WTC11 (cell line): ENCODE measurements at places on chromosomes 2 and 18.
A peak's percentile ranks its signal among the peaks of the same experiment; 100 is the strongest.

DNA sequence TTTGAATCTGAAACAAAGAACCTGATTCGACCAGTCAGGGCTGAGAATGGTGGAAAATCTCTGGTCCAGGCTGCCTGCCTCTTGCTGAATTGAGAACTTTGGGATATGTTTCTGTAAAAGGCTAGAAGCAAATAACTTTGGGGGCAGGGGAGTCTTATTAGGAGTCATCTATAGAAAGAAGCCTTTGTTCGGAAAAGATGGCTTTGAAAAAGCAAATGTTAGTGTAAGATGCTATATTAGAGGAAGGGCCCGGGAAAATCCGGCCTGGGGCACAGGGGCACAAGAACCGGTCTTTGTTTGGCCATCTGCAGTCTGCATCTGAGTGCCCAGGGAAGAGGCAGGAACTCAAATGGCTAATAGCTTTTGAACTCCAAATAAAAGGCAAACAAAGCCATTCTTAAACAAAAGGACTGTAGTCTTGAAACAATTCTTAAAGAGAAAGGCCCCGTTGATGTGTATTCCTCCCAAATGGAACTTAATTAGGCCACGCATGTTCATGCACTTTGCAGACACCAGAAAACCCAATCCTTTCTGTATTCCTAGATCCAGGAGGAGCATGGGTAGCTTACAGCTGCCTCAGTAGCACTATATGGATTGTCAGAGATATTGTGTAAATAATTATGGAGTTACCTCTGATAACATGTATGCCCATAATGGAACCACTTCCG is 180.0 kb upstream of the ARL4C start:
- H3K4me3 ChIP-seq: no peak overlapping the region
- H3K36me3 ChIP-seq: peaks cover 22% of the 10 kb centered on the region
- H3K4me1 ChIP-seq: peaks cover 36% of the 10 kb centered on the region

GRCh38 chr2:75632091-75632701 is 14.4 kb upstream of the MRPL19 start:
- H3K4me1 ChIP-seq: peaks cover 9% of the 10 kb centered on the region
- no peaks in the 10 kb centered on the region for H3K27me3 ChIP-seq
- H3K27ac ChIP-seq: no peak overlapping the region

- peak overlapping the region; percentile 96 for H3K27ac ChIP-seq
- no peaks in the 10 kb centered on the region; the same call in none of the 2 replicates for H3K27me3 ChIP-seq
- peaks cover 28% of the 10 kb centered on the region for H3K4me1 ChIP-seq
- H3K4me3 ChIP-seq: no peak overlapping the region
- H3K36me3 ChIP-seq: peaks cover 66% of the 10 kb centered on the region
- peak; percentile 65 for DNase-seq
Observed at GRCh38 chr2:108403494-108403893, 25.7 kb downstream of the SULT1C4 start.

- no peaks in the 10 kb centered on the region for H3K27me3 ChIP-seq
- H3K27ac ChIP-seq: no peak overlapping the region
- peaks cover 8% of the 10 kb centered on the region for H3K36me3 ChIP-seq
- H3K4me1 ChIP-seq: peaks cover 19% of the 10 kb centered on the region
- no peak overlapping the region for H3K4me3 ChIP-seq
Observed at GRCh38 chr2:179171371-179171770, 93.3 kb downstream of the SESTD1 start.

GRCh38 chr18:39753178-39753577 is 2187.6 kb upstream of the CELF4 start:
- H3K4me1 ChIP-seq: no peaks in the 10 kb centered on the region
- no peak overlapping the region for H3K27ac ChIP-seq
- DNase-seq: no peak
- H3K36me3 ChIP-seq: peaks cover 46% of the 10 kb centered on the region
- H3K4me3 ChIP-seq: no peak overlapping the region

DNA sequence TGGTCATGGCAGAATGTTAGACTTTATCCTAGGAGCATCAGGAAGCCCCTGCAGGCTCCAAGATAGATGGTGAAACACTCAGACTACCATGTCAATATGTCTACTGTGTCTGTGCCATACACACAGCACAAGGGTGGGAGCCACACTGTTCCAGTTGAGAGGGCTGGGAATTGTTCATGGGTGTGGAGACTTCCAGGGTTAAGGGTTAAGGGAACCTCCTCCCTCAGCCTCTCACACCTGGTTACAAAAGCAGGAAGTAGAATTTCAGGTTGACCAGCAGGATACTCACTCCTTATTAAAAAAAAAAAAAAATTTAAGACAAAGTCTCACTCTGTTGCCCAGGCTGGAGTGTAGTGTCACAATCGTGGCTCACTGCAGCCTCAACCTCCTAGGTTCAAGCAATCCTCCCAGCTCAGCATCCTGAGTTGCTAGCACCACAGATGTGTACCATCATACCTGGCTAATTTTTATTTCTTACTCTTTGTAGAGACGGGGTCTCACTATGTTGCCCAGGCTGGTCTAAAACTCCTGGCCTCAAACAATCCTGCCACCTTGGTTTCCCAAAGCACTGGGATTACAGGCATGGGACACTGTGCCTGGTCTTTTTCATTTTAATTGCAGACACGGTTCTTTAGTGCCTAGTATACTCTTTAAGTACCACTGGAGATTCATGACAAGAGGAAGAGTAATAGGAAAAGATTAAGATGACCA is 26.0 kb downstream of the SULT1C2 start:
- H3K4me3 ChIP-seq: no peak overlapping the region
- H3K36me3 ChIP-seq: no peaks in the 10 kb centered on the region; the same call in 1 of the 2 replicates
- 0 out of 2 replicates have a peak, but pooled peaks cover 2% of the 10 kb centered on the region for H3K27me3 ChIP-seq
- peak overlapping the region; percentile 65; the same call in 1 of the 2 replicates for H3K27ac ChIP-seq
- no peak for DNase-seq

GRCh38 chr2:3449936-3450335 is 69.4 kb downstream of the ADI1 start:
- 0 out of 2 replicates have a peak, but pooled peaks cover 2% of the 10 kb centered on the region for H3K4me1 ChIP-seq
- H3K36me3 ChIP-seq: peaks cover 23% of the 10 kb centered on the region
- H3K4me3 ChIP-seq: no peak overlapping the region
- H3K27ac ChIP-seq: no peak overlapping the region
- DNase-seq: no peak
- no peaks in the 10 kb centered on the region for H3K27me3 ChIP-seq
